Stimulated activated CD4-positive, alpha-beta T cell treated with anti-CD3 and anti-CD28 coated beads, Interleukin-2, amount 100 ng/mL, for 4 hours (primary cell): ENCODE measurements at places on chromosomes 3 and 15.

GRCh38 chr3:123444744-123445143 lies 4.1 kb downstream of the ADCY5 start:
- DNase-seq = no peak

- no peak for DNase-seq
These were observed 168.3 kb downstream of the C3orf38 start for GRCh38 chr3:88318067-88318466.

- DNase-seq = no peak
These were observed 14.0 kb upstream of the TOPBP1 start for GRCh38 chr3:133675631-133676335.

DNA sequence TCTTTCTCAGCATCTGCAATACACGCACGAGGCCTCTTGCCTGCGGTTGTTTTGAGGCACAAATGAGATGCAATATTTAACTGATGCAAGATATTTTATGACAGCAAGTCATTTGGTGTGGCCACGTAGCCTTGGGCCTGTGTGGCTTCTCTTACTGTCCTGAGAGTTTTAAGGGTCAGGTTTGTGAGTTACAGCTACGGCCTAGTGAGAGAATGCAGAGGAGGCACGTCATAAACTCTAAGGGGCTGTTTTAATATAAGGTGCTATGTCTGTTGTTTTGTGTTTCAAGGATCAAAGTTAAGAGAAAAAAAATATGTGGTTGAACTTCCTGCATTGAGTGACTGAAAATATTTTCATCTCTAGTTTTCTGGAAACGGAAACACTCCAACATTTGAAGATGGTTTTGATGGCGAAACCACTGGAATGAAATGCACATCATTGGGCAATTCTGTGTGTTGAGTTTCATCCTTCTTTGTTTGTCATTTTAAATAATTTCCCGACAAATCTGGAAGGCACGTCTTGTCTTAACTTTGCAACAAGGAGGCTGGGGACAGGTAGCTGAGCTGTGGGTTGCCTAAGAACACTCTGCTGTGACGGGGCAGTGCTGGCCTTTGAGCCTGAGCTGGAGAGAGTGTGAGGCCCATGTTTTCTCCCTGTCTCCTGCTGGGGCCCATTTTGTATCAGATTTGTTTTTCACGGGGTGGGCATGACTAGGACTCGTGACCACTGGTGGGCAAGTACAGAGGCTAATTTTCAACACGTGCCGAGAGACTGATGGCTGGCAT lies 5.1 kb downstream of the APBA2 start:
- no peak for DNase-seq

- DNase-seq = no peak
These were observed 7.3 kb upstream of the HEG1 start for GRCh38 chr3:125062904-125063618.

- no peak for DNase-seq
These were observed 477.7 kb downstream of the ZBBX start for GRCh38 chr3:166902374-166902773.

DNA sequence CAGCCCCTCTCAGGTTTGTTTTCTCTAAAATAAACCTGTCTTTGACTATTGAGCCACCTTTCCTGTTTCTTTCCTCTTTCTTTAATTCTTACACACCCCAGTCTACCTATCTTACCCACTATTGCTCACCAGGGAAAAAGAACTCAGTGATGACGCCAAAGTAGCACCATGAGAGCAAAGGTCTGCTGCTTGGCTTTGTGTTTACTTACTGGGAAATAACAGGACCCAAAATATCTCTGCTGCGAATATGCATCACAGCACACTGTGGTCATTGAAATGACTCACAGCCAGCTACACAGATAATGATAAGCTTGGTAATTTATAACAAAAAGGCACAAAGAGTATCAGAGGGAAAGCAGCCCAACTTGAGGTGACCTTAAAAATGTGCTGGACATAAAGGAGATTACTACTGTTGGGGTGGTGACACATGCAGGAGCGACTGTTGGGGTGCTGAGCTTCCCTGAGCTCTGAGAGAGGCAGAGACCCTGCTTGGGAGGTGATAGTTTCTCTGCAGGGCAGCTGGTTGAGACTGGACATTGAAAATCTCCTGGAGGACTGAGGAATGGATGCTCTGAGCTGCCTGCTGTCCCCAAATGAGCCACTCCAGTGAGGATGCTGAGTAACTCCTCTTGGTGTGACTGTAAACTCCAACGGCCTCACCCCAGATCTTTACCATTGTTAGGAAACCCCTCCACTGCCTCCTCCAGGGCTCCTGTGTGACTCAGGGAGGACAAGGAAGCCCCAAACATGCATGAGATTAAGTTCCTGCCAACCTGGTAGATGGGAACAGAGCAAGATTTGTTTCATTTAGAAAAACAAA lies 14.5 kb downstream of the EFCAB12 start:
- DNase-seq = no peak

- no peak for DNase-seq
These were observed 297.8 kb downstream of the SATB1 start for GRCh38 chr3:18127174-18127858.

DNA sequence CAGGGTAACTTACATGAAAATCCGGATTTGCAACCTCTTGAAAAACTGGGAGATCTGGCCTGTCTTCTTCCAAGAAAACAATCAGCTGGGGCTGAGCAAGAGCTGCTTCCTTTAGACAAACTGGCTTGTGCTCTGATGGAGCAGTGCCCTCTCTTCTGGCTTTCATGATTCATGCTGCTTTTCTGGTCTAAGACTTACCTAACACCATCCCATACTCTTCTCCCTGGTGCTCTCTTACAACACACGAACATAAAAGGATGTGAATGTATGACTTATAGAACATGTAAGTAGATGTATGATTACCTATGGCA lies 9.9 kb downstream of the TJP1 start:
- no peak for DNase-seq

DNA sequence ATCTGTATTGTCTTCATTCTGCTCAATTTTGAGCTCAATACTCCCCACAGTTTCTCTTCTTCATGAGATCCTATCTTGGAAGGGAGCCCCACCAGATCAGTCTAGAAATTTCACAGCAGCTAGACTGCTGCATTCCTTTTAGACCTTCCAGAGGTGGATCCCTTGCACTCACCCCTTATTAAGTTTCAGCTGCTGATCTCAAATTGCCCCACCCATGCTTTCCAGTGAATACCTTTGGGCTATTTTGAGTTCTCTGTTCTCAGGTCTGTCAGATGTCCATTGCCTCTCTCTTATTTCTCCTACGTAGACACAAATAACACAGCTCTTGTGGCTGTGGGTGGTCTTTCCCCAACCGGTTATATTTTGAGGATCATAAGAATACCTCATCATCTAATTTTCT lies 60.8 kb downstream of the GPR156 start:
- no peak for DNase-seq

- DNase-seq = peak; percentile 56
These were observed 73.4 kb downstream of the NUP210 start for GRCh38 chr3:13346481-13347389.

DNA sequence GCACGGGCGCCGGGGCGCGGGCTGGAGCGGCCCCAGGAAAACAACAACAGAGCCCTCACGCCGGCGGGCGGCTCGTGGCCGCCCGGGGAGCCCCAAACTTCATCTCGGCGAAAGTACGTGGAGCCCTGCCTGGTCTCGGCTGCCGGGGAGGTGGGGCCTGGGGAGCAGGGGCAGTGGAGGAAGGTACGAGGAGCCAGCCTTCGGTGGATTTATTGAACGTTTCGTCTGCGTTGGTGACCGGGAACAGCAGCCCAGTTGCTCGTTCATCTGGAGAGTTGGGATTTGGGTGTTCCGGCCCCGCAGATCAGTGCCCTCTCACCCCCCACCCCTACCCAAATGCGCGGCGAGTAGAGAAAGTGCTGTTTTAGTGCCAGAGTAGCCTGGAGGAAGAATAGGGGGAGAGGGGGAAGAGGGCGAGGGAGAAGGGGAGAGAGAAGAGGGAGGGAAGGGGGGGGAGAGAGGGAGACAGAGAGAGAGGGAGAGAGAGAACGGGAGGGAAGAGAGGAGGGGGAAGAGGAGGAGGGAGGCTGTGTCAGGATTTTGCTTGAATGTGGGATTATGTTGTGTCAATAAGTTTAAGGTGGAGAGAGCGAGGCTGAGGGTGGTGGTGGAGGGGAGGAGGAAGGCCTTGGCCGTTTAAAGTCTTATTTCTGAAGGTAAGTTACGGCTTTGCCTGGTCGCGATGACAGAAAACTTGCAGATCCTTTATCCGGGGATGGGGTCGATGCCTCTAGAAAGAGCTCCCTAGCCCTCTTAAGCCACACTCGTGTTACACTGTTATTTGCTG lies 970 bp downstream of the BBX start:
- no peak for DNase-seq

GRCh38 chr15:31440754-31441311 lies 114.2 kb downstream of the KLF13 start:
- peak; percentile 32 for DNase-seq
